GM20000 (cell line): ENCODE measurements at places on chromosomes 1 and 21.

DNA sequence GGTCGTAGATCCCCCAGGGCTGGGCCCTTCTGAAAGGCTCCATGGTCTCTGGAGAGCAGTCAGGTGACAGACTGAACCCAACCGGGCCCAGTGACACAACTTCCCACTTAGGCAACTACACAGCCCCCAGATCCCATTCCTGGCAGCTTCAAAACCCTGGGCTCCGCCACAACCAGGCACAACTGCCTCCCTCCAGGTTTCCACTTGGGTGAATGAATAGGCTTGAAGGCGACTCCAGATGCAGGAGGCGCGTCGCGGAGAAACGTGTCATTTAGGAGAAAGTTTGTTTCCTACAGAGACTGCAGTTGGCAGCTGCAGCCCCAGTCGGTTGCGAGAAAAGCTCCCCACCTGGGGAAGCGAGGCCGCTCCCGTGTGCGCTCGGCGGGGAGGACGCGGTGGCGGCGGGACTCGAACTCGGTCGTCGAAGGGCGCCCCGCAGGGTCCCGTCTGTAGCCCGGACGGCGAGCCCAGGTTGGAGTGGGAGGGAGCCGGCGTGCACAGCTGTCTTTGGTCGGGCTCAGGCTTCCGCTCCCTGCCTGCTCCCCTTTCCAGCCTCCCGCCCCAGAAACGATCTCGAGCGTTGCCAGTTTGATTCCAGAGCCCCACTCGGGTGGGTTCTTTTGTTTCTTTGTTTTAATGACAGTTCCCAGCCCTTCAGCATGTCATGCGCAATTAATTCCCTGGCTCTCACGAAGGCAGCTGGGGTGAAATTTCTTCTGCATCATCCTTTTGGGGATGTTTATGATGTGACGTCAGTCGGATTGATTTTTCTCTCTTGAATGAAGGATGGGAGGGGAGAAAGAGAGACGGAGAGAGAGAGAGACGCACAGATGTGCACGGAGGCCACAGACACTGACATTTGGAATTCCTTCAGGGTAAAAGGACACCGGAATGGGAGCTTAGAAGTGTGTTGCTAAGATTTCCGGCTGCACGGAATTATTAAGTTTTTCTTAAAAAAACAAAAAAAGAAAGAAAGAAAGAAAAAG, 862 bp upstream of the SGIP1 start:
- no peak for DNase-seq

GRCh38 chr1:27332536-27333281, 9.1 kb upstream of the SYTL1 start:
- DNase-seq = peak; percentile 68

DNA sequence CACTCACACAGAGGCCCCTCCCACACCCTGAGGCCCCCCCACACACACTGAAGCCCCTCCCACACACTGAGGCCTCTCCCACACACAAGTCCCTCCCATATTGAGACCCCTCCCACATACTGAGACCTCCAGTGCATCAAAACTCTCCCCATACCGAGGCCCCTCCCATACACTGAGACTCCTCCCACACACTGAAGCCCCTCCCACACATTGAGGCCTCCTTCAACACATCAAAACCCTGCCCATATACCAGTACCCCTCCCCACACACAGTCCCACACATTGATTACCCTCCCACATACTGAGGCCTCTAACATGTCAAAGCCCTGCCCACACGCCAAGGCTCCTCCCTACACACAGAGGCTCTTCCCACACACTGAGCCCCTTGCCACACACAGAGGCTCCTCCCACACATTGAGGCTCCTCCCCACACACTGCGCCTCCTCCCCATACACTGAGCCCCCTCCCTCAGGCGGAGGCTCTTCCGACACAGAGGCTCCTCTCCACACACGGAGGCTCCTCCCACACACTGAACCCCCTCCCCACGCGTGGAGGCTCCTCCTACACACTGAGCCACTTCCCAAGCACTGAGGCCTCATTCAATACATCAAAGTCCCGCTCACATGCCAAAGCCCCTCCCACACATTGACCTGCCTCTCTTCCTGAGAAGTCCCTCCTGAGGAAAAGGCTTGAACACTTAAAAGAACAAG, 392.3 kb downstream of the CAMTA1 start:
- no peak for DNase-seq

DNA sequence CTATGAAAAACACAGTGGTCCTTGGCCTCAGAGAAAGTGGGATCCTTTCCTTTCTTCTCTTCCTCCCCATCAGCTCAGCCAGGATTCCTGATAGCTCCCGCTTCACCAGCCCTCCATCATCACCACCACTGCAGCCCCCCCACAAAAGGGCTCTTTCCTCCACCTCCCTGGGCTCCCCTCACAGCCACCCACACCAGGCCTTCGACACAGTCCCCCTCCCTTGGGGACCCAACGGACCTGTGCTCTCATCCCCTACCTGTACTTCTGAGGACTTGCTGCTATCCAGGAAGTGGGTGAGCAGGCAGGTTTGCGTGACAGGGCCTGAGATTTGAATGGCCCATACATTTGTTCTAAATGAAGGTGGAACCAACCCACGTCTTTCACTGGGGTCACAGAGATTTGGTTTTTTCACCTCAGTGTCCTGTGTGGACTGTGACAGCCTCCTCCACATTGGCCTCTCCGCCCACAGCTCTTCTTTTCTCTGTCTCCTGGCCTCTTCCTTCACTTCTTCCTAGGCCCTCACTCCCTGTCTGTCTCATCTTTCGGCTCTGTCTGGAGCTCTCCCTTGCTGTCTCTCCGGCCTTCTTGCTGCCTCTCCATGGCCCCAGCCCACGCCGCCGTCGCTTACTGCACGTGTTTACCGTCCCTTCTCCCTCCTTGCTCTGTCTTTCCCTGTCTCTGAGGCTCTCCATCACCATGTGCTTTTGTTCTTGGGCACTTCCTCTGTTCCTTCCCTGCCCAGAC, 238.6 kb downstream of the FOXD2 start:
- no peak for DNase-seq

DNA sequence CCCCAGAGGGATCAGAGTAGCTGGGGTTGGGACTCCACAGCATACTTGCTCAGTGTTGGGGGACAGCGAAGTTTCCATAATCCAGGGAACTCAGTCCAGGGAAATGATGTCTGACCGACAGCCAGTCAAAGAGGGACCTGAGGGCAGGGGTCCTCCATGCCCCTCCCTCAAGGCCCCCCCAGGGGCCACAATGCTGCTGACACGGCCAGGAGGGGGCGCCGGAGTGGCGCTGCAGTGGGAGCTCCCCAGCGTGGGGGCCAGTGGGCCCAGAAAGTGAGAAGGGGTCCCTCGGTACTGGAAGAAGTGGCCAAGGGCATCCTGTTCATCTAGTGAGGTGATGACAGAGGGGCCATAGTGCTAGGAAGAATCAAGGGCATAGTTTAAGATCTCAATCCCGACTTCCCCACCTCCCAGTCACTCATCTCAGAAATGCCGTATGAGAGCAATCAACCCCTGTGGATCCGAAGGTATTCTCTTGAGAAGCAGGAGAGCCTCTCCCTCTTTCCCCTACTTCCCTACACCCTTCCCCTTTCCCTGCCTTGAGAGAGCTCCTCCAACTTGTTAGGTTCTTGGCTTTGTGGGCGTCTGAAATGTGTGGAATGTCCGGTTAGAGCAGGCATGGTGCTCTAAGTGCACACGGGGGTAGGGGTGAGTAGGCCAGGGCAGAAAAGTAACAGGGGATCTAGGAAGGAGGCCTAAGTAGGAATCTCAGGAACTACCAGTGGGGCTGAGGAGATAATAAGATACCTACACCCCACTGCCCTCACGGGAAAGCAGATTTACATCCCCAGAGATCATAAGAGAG, 4.1 kb downstream of the NUDT17 start:
- no peak for DNase-seq

DNA sequence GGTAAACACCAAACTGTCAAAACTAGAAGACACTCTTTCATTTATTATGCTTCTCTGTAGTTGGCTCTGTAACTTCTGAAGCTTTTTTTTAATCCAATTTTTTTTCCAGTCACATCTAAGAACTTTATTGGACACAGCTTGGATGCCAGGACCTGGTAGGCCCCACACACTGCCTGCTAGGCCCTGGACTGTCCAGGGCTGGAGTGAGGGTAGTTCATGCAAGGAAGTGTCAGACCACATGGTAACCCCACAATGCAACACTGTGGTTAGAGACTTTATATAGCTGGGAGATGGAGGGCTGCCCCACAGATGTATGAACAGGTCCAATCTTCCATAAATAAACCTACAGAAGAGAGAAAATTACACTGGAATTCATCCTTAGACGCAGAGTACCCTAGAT, 7.1 kb downstream of the SLC2A1 start:
- no peak for DNase-seq

GRCh38 chr1:7455796-7456721, 315.0 kb upstream of the VAMP3 start:
- no peak for DNase-seq

- DNase-seq = no peak
Observed at GRCh38 chr1:98176936-98177335, 256.1 kb upstream of the DPYD start.

DNA sequence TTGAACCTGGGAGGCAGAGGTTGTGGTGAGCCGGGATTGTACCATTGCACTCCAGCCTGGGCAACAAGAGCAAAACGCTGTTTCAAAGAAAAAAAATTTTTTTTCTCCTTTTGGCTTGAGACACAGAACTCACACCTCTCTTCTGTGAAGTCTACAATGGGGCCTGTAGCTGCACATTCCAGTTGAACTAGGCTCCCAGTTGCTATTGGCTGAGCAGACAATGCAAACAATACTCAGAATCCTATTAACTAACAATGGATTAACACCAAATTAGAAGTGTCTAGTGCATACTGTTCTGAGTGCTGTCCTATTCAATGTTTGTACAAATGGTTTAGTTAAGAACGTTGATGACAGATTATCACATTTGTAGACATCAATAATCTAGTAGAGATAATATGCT, 17.6 kb upstream of the MCL1 start:
- no peak for DNase-seq

GRCh38 chr1:30427545-30427944, 295.8 kb downstream of the MATN1 start:
- DNase-seq = no peak

- DNase-seq = no peak
Observed at GRCh38 chr21:31340942-31341487, 3.0 kb downstream of the TIAM1 start.

DNA sequence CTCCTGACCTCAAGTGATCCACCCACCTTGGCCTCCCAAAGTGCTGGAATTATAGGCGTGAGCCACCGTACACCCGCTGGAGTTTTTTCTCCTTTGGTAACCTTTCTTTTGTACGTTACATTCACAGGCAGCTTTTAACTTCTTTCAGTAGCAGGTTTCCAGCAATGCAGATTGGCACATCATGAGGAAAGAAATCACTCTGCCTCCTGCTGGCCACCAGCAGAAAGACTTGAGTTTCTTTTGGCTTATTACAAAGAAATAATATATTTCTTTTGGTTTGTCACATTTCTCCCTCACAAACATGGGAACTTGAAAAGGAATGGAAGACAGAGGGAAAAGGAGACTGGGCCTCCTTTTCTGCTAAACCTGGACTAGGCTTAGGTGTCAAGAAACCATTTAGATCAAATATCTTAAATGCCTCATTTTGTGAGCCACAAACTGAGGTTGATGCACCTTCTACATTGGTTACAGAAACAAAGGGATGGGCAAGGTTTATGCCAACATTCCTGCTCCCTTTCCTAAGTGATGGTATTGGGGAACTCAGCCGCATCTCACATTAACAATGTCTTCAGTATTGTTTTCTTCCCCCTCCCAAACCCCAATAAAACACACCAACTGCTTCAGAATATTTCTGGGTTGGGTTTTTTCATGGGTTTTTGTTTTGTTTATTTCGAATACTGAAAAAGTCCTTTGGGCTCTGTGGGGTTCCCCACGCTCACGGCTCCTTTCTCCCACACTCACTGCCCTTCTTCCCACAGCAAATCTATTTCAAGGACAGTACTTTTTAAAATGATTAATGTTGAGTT, 7.7 kb downstream of the ENSA start:
- DNase-seq = peak; percentile 46

- no peak for DNase-seq
Observed at GRCh38 chr1:214952648-214953047, 129.9 kb upstream of the KCNK2 start.

- no peak for DNase-seq
Observed at GRCh38 chr1:30166174-30166573, 557.2 kb downstream of the MATN1 start.

GRCh38 chr1:157920748-157921147, 72.7 kb upstream of the KIRREL1 start:
- DNase-seq = no peak

DNA sequence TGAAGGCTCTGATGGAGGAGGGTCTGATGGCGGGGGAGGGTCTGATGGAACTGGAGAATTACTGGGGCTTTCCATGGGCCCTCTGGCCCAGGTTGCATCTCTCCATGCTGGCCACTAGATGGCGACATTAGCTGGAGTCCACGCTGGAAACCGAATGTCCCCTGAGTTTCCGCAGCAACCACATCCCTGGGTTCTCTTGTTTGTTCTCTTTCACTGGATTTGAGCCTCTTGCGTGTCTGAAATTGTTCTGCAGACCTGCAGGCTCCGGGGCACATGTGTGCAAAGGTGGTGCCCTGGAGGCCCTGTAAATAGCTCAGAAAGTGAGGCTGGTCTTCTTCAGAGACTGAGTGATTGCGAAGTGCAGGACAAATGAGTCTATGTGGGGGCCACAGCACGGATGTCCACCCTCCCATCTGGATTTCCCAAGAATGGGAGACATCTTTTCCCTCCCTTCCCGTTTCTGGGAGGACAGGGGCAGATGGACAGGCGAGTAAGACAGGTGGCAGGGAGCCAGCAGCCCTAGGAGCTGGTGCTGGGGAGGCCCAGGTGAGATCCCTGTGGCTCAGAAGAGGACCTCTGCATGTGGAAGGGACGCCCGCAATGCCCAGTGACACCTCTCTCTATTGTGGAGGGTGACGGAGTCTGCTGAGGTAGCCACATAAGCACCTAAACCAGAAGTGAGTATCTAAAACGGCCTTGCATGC, 73.2 kb upstream of the ABCG1 start:
- peak; percentile 93 for DNase-seq

DNA sequence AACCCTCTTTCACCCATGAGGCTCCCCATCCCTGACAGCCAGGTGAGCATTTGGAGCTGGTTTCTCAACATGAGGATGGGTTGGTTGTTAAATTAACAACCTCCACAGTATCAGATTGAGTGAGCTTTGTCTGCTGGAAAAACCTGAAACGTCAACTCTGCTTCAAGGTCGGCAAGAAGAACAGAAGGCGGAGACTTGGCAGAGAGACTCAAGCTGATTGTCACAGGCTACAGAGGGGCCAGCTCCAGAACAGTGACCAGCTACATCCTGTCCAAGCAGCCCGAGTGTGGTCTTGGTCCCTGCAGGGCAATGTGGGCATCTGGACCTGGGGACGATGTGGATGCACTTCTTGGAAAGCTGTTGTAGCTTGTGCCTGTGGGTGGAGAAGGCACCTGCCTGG, 36.6 kb upstream of the TMEM51 start:
- DNase-seq = no peak
